Hematopoietic multipotent progenitor cell treated with erythropoietin and hydrocortisone succinate and interleukin-3 and kit ligand, for 6 days (in vitro differentiated cells): ENCODE measurements at places on chromosomes 4 and X.

GRCh38 chr4:2882341-2882740, 38.7 kb downstream of the ADD1 start:
- no peak for DNase-seq

DNA sequence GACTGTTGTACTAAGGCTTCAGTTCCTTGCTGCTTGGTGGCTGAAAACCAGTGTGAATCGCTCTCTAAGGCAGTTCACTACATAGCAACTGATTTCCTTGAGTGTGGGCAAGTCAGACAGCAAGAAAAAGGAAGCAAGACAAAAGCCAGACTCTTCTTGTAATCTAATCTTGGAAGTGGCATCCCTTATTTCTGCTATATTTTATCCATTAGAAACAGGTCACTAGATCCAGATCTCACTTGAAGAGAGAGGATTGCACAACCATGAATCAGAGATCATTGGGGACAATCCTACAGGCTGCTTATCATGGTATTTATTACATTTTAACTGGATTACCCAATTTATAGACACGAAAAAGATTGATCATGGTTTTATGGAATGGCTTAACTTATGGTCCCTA, 684.5 kb downstream of the GRID2 start:
- DNase-seq: no peak

- no peak for DNase-seq
Observed at GRCh38 chr4:173801361-173801760, 271.3 kb upstream of the HAND2 start.

GRCh38 chr4:136713140-136713539, 819.2 kb downstream of the PCDH18 start:
- DNase-seq: no peak

DNA sequence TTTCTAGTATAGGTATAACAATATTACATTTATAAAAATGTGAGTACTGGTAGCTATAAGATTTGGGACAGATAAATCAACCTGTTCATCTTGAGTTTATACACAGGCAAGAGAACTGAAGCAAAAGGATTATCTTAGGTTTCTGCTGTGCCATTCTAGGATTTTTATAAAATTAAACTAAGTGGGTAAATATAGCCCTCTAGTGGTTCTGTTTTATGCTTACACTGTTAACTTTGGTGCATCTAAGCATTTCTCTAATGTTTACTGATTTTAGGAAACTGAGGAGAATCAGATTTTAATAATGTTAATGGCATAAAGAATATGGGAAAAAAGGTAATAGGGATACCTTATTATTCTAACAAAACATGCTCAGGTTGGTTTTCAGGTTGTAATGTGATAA, 1.1 kb upstream of the RRH start:
- peak; percentile 70 for DNase-seq

DNA sequence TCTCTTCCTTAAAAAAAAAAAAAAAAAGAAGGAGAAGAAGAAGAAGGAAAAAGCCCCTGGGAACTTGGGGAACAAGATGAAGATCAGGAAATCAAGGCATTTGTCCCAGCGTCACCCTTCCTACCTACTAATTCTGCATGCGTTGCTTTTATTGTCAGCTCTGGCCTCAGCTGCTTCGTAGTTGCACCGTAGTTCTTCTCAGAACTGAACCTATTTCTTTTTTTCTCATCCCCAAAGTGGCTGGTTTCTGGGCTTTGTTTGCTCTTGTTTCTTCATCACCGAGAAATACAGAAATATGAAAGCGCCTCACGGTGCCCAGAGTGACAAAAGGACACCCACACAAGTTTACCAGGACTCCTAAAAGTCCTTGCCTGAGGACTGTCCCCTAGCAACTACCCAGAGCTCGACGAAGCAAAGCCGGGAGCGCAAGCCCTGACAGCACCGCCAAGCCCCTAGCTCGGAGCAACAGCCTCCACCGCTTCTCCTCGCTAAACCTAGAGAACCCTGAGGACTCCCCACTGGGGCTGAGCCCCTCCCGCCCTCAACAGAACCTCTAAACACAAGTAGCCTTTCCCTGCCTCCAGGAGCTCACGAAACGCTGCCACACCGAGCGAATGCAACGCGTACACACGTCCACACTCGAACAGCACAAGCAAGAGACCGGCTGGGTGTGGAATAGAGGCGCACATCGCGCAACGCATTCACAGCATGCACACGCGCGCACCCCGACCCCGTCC, 710 bp downstream of the PRKG2 start:
- peak; percentile 50 for DNase-seq

DNA sequence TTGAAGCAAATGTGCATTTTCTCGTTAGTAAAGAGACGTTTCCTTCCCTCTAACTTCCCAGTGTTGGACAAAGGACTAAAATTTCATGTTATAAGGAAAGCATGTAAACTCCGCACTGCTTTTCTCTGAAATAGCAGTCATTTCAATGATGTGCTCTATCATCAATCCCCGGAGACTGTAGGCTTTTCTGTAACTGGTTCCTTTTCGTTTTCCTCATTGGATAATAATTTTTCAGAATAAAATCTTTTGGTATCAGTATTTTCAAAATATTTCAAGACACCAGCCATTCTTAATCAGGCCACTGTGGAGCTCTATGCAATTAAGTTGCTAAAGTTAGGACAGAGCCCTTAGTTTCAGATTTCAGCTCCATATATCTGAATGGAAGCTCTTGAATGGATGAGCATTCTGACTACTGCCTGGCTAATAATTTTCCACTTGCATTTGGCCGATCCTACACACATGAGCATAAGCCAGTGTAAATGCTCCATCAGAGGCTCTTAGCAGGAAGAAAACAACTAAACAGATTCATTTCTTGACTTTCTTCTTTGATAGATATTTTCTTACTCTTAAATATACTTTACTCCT, 157.7 kb downstream of the CHIC2 start:
- no peak for DNase-seq

DNA sequence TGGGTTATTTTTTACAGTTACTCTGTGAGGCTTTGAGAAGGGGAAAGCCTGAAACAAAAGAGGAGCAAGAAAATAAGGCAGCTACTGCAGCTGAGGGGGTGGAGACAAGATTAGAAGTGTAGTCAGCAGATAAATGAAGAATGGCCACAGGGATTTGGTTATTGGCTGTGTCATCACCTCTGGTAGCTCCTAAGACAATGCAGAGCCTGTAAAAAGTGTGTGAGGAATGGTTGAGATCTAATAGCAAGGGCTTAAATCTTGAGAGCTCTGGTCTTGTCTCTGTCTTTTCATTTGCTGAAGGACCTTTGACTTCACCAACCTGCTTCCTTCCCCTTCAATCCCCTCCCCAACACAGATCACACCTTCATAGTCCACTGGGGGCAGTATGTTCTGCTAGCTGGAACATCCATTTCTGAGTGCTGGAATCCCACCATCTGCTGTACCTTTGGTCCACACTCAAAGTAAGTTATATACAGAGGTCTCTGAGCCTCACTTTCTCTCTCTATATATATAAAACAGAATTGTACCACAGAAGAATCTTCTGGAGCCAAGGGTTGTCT, 213.7 kb upstream of the ZIC3 start:
- peak; percentile 1 for DNase-seq

GRCh38 chr4:184506527-184507121, 32.3 kb upstream of the IRF2 start:
- peak; percentile 52 for DNase-seq

DNA sequence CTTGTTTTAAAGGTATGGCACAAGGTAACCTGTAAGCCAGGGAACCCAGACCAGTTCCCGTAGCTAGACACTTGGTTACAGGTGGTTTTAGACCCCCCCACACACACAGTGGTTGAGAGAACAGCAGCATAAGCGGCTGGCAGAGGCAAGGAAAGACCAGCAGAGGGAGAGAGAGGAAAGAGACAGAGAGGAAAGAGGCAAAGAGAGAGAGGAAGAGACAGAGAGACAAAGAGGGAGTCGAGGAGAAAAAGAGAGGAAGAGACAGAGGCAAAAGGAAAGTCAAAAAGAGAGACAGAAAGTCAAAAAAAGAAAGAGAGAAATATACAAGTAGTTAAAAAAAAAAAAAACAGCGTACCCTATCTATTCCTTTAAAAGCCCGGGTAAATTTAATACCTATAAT, 19.5 kb upstream of the PCSK1N start:
- DNase-seq: peak; percentile 40

- DNase-seq: no peak
Observed at GRCh38 chr4:95248720-95249425, 299.9 kb downstream of the UNC5C start.

GRCh38 chrX:23118890-23119527, 119.2 kb downstream of the DDX53 start:
- DNase-seq: no peak

DNA sequence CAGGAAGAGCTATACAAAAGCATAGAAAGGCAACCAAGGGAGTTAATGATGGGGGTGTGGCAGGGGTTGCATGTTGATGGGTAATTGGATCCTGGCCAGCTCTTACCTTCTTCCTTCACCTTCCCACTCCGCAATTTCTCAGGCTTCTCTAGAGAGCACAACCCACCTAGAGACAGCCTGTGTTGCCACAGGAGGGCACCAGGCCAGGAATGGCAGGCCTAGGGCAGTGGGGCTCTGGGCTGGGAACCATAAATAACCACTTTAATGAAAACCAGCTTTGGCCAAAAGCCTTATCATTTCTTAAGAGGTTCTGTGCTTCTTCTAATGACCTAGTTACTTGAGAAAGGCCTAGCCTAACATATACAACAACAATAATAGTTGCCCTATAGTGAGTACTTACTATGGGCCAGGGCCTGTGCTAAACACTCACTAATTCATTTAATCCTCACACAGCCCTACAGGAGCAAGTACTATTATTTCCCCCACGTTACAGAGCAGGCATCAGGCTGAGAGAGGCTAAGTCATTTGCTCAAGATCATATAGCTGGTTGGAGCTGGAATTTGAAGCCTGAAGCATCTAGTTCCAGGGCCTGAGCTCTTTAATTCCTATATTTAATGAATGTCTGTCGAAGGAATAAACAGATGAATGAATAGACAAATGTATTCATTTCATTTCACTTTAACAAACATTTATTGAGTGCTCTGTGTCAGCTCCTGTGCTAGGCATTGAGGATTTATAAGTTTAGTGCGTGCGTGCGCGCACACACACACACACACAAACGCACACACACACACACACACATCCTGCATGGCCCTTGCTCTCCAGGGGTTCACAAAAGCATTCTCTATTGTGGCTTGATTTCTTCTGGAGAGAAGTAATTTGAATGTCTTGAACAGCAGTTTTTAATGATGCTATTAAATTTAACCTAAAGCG, 66.8 kb downstream of the RTL9 start:
- no peak for DNase-seq

DNA sequence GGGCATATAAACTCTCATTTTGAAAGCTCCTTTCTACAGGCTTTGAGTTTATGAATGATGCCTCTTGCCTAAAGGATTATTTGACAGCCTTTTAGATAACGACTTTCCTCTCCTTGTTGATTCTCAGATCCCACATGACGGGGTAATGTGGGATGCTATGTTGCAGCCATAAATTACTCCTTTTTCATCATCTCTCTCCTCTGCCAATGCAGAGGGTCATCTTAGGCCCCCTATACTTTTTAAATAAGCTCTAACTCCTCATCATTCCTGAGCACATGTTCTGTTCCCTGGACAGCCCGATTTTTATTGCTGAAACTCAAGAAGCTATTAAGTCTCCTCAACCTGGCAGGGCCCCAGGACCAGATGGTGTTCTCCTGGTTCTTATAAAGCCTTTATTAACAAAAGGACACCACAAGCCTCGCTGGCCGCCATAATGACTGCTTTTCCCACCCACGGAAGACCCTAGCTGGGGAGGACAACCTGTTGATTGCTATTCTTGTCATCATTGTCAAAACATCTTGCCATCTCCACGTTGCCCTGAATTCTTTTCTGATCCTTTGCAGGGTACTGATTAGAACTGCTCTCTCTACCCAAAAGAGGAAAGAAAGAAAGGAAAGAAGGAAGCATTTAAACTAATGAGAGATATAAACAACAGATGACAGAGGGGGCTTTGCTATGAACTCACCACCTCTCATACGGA, 150.7 kb downstream of the DHX15 start:
- no peak for DNase-seq

- DNase-seq: no peak
Observed at GRCh38 chr4:146590801-146591200, 47.9 kb upstream of the POU4F2 start.

DNA sequence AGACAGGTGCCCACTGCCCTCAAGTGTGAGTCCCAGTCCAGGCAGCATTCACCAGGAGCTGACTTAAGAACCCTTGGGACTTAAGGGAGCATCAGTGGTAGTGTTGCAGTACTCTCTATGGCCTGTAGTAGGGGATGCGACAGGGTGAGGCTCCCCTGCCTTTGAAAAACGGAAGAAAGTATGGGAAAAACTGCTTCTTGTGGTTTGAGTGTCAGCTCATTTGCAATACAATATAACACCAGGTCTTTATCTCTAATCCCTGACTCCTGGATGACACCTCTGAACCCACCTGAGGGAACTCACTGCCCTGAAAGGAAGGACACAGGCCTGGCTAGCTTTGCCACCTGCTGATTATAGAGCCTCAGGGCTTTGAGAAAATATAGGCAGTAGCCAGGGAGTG, 176.0 kb downstream of the SMARCA1 start:
- no peak for DNase-seq

GRCh38 chr4:98657531-98658286, 702 bp downstream of the TSPAN5 start:
- peak; percentile 83 for DNase-seq

GRCh38 chr4:171793723-171794122, 19.5 kb upstream of the GALNTL6 start:
- no peak for DNase-seq

- no peak for DNase-seq
Observed at GRCh38 chr4:108839333-108839732, 76.5 kb upstream of the ETNPPL start.

DNA sequence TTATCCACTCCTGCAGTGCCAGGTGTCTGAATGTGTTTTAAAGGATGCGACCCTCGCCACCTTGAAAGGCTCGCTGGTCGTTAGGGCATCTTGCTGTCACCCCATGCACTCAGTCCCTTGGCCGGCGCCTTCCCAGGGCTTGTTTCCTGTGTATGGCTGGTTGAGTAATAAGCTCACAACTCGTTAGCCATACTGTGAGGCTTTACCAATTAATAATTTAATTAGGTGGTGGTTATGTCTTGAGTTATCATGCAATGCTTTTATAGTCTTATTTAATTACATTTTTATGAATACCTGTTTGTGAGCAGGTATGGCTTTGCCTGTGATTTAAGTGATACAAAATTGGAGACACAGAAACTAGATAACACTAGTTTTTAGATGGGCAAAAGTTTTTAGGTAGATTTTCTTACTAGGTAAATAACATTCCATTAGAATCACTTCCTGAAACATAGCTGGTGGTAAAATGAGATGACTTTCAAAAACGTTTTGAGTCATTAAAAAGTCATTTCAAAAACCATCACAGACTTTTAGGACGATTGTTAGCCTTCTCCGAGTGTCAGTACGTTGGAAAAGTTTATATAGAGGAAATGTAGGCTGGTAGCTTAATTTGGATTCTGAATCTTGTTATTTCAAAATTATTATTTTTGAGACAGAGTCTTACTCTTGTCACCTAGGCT, 18.2 kb downstream of the PTTG2 start:
- peak; percentile 57 for DNase-seq

GRCh38 chrX:24124244-24124799, 25.2 kb upstream of the ZFX start:
- DNase-seq: no peak

DNA sequence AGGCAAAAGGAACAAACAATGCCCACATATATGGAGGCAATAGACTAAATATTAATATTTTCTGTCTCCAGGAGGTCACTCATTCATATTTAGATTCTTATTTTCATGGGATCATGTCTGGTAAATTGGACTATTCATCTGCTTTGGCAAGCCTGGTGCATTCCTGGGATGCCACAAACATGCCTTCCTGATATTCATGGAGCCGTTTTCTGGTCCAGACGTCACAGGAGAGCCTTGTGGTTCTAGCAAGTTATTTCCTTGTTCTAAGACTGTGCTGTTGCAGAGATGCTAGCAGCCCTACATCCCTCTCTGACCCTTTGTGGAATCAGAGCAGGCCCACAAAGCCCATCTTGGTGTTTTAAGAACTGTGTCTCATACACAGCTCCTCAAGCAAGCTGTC, 16.1 kb upstream of the EXOSC9 start:
- no peak for DNase-seq
